ENCODE measurements at places on chromosomes 3 and 15.
A peak's percentile ranks its signal among the peaks of the same experiment; 100 is the strongest.

DNA sequence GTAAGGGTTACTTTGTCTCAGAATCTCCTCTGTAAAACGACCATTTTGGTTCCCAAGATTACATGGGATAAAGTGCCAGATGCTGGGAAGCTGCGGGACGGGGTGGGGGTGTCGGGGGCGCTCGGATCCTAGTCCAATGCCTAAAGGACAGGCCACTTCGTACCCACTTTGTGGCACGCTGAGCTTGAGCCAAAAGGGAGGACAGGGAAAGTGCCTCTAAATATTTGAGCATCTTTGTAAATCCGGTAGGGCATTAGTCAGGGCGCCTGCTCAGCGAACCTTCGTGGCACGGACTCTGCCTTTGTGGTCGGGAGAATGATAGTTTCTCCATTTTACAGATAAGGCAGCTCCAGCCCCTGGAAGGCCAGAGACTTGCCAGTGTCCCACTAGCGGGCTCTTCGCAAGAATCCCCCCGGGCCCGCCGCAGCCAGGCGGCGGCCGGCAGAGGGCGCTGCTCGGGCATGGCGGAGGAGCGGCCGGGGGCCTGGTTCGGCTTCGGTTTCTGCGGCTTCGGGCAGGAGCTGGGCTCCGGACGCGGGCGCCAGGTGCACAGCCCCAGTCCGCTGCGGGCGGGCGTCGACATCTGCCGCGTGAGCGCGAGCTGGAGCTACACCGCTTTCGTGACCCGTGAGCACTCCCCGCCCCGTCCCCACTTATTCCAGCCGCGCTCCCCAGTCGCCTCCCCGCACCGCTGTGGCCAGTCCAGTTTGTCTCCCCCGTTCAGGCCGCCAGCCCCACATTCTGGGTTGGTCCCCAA lies 1.8 kb downstream of the RCCD1 start:
- DNase-seq: peak; percentile 76

DNA sequence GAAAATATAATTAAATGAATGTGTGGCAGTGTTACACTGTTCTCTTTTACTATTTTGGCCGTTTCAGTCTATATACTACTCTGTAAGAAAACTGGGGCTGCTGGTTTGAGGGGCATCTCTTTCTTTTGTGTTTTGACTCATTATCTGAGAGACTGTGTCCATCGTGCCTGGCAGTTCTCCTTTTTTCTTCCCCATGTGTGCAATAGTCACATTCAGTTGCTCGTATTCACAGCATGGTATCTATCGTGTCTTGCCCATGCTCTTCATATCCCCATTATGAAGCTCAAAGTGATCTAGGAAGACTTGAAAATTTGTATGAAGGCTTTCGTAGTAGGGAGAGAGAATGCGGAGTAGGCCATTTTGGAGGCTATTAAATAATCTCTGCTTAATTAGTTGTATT lies 29.8 kb upstream of the FAH start:
- no peak for DNase-seq

DNA sequence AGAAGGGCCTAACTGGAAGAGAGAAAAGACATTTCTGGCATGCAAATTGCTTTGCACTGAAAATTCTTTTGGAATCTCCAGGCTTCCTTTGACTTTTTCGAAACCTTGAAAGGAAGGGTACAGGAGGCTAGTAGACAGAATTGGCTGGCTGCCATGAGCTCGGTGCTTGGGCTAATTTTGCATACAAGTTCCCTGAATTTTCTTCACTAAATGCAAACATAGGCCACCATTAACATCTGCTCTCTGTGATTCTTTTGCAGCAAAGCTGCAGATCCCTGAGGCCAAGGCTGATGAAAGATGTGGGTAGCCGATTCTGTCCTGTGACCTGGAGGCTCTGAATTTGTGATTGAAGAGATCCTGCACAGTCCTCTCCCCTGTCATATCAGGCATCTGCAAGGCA lies 247.8 kb upstream of the MCTP2 start:
- DNase-seq: no peak

DNA sequence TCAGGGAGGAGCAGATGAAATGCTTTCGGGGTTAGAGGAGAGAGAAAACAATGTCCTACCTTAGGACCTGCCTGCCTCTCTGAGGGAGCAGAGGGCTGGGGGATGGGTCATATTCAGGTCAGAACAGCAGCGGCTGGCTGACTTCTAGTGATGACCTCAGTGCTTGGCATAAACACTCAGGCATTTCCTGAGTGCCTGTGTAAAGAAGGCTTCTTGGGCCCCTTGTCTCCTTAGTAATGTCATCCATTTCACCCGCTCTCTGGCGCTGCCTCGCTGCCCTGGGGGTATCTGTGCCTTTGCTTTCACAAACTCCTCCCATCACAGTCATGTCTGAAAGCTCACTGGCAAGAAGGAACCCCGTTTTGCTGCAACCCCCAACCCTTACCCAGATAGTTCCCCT lies 82.9 kb upstream of the GSK3B start:
- DNase-seq: no peak

DNA sequence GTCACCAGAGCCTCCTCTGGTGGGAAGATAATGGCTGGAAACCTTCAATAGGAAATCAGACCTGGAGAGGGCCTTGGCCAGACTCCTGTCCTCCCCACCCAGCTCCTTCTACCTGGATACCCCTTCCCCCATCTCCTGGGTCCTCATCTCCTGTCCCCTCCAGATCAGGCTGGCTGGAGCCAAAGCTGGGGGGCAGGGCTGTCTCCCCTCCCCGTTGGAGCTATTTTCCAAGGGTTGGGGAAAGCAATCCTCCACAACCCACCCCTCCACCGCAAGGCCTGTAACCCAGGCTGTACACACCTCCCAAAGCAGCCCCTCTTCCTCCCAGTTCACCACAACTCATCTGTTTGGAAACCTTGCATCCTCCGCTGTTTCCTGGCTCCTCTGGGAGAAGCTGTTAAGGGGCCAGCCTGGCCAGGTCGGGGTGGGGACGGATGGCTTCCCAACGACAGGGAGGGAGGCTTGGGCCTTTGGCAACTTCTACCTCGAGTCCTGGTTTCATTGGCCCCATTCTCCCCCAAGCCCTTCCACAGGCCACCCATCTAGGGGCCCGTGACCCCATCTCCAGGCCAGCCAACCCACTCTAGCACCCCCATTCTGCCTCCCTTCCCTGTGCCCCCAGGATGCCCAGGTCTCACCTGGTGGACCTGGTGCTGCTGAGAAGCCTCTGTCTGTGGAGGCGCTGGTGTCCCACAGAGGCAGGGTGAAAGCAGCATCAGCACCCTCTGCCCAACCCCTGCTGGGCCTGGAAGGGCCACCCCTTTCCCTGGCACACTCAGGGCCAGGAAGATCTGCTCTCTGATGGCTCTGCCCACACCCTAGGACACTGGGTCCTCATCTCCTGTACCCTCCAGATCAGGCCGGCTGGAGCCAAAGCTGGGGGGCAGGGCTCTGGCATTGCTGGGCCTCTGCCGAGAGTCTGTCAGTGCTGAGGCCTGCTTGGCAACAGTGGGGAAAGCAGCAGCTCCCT lies 22.1 kb upstream of the GOLGA6C start:
- no peak for DNase-seq

GRCh38 chr15:74937272-74937589 lies 642 bp downstream of the COX5A start:
- no peak for DNase-seq

- DNase-seq: no peak
Observed at GRCh38 chr3:52420388-52420787, 24.5 kb downstream of the SEMA3G start.

DNA sequence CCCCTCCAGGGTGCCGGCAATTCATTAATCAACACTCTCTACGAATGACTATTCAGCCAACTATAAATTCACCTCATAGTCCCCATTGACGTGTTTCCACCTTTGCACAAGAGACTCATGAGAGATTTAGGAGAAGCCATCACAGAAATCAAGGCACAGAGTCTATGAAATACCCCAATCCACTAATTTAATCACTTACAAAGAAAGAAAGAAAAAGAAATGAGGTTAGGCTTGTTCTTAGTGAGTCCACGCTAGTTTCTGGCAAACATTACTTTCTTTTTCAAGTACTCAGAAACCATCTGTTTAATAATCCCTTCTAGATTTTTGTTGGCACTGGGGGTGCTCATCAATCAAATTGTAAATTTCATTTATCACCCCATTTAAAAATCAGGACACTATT lies 125.2 kb upstream of the ADPGK start:
- DNase-seq: no peak

DNA sequence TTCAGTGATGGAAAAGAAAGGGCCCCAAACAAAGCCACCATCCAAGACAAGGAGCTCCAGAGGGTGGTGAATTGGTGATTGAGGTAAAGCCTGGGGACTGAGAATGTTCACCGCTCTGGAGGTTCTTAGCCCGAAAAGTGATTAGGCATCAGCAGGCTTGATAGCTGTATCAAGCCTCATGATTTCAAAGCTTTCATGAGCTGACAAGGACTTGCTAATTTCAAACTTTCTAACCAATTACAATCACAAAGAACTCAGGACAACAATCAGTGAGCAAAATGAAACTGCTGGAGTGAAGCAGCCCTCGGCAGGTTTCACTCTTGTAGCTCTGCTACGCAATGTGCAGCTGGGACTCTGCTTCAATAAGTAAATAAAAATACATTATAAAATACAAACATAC lies 391.3 kb downstream of the TIGIT start:
- DNase-seq: no peak

Measured in natural killer cell (primary cell).